NB4 (cell line): ENCODE measurements at places on chromosomes 1 and 21.

DNA sequence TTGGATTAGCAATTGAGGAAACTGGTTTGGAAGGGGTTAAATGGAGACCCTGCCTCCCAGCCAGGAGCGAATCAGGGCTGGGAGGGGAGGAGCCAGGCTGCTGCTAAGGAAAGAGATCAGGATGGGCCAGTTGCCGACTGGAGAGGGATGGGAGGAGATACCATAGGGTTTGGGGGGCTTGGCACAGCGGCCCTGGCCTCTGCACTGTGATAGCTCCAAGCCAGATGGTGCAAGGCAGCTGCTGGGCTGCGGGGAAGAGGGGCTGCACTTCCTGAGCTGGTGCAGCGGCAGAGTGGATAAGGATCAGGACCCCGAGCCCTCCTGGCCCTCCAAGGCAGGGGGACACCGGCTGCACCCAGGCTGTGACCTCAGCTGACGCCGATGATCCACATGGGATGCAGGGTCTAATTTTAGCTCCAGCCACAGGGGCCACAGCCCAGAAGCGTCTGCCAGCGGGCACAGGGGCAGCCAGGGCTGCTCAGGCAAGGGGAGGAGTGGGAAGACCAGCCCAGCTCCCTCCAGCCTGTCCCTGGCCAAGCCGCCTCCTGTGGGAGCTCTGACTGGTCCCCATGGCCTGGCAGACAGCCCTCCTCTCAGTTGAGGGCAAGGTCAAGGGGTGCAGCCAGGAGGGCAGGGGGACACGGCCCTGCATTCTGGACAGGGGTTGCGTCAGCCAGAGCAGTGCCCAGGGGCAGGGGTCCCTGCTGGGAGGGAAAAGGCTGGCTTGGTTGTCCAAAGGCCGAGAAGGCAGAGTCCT lies at the start of gene EXTL1:
Gene EXTL1, plus strand, starts transcription at position 129 of the 757 bp plus-strand sequence. CDS start 872 bp downstream, outside the sequence.
- DNase-seq = peak; percentile 44

DNA sequence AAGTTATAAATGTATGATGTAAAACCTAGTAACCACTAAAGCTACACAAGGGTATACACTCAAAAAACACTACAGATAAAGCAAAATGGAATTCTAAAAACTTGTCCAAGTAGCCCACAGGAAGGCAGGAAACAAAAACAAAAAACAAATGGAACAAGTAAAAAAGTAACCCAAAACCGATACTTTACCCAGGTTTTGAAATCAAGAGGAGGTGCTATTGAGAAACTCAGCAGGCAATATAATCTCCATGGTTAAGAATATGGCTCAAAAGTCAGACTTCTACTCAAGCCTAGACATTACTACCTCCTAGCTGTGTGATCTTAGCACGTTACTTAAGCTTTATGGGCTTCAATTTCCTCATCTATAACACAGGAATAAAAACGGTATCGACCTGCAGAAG lies 13.3 kb downstream of the RBBP5 start:
- no peak for DNase-seq

DNA sequence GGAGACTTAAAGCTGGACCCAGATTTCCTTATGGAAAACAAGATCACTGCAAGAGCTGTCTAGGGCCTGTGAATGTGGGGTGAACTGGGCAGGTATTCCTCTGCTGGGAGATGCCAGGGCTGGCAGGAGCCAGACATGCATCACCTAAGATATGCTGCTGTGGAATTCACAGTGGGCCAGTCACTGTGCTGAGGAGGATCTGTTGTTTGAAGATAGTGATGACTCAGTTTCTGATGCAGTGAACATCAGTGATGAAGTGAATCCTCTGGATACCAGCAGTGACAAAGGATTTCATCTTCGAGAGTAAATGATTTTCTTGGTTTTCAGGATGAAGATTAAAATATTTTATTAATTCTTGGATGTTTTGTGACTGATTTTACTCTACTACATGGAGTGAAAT lies 29.9 kb upstream of the CAMSAP2 start:
- DNase-seq = no peak

DNA sequence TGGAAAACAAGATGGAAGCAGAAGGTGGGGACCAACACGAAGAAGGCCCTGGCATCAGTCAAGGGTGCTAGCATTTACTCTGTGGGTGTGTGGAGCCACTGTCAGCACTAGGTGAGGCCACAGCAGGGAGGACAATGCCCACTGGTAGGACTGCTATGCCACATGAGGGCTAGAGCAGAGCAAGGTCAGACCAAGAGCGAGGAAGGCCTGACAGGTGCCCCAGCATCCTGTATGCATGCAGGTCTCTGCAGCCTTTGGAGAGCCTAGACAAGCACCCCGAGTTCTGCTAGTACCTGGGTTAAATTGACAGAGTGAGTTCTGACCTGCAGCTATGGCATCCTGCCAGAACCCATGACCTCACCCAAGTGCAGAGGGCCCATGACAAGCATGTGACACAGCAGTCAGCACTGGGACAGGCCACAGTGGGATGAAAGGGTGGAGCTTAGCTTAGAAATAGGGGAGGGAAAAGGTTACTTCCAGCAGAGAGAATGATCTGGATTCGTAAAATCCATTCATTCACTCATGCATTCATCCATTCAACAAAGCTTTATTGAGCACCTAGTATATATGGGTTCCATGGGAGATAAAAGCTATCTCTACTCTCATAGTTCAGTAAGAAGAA lies 9.0 kb upstream of the CSF1 start:
- DNase-seq = no peak

DNA sequence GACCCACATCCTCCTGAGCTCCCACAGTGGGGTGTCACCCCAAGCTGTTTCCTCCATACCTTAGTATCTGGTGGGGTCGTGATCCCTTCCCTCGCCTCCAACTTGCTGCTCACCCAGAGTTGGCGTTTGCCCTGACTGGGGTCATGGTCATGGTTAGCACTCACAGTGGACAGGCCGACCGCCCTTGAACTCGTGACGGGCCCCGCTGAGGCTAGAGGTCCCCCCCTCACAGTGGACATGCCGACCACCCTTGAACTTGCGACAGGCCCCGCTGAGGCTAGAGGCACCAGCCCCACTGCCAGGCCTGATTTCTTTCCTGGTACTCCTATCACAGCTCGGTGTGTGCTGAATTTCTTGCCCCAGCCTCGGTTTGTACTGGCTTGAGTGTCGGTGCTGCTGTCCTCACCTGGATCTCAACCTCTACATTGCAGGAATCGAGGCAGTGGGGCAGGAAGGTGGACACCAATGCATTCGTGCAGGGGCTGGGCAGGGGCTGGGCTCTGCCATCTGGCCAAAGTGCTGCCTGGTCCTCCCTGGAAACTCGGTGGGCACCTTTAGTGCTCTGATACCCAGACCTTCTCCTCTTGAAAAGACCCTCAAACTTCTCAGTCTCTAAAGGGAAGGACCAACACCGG lies 37.5 kb upstream of the AJAP1 start:
- no peak for DNase-seq

GRCh38 chr1:28428990-28429520 lies 59.5 kb downstream of the PHACTR4 start:
- DNase-seq = no peak

- peak; percentile 27 for DNase-seq
Measured at GRCh38 chr21:14318578-14318977, 64.4 kb downstream of the HSPA13 start.

DNA sequence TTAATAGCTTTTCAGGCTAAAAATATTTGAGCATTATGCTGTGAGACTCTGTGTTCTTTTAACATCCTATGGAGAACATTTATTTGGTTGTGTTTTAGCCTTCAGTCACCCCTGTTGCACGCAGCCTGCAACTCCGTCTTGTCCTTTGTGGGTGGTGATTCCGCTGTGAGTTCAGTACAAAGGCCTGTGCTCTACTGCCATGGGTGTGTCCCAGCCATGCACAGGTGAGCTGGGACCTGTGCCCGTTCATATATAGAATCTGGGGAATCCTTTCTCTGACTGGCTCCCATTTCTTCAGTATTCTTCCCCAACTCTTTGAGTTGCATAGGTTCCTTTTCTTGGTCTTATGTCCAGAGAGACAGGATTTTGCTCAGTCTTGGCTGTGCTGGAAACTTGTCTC lies 61.4 kb downstream of the ACTL8 start:
- no peak for DNase-seq

DNA sequence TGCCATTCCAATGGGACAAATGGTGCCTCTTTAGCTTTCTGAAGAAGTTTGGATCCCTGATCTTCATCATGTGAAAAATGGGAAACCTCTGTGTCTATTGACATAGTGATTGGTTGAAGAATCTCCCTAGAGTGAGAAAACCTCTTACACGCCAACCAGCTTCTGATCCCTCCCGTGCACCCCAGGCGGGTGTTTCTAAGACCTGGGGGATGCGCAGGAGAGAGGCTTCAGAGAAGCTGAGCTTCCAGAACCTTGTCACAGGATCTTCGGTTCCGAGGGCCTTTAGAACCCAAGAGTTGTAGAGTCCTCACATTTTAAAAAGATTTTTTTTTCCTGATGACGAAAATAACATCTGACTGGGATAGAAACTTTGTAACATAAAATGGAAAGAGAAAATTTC lies 11.3 kb downstream of the PODN start:
- DNase-seq = no peak

DNA sequence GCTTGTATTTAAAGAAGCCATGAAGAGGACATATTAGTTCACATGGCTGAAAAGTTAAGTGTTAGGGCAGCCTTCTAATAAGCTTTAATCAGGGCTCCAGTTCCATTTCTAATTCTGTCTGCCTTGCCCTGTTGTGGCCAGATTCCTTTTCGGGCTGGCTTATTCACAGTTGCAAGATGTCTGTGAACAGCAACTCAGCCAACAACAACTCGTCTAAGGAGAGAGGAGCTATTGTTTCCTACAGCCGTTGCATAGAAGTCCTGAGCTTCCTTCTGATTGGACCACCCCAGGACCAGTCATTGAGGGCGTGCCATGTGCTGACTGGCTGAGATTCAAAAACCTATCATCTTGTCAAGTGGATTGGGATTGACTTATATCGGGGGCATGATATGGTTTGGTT lies 18.6 kb upstream of the COQ8A start:
- DNase-seq = no peak

GRCh38 chr1:77413541-77414335 lies 131.9 kb downstream of the AK5 start:
- DNase-seq = peak; percentile 95

DNA sequence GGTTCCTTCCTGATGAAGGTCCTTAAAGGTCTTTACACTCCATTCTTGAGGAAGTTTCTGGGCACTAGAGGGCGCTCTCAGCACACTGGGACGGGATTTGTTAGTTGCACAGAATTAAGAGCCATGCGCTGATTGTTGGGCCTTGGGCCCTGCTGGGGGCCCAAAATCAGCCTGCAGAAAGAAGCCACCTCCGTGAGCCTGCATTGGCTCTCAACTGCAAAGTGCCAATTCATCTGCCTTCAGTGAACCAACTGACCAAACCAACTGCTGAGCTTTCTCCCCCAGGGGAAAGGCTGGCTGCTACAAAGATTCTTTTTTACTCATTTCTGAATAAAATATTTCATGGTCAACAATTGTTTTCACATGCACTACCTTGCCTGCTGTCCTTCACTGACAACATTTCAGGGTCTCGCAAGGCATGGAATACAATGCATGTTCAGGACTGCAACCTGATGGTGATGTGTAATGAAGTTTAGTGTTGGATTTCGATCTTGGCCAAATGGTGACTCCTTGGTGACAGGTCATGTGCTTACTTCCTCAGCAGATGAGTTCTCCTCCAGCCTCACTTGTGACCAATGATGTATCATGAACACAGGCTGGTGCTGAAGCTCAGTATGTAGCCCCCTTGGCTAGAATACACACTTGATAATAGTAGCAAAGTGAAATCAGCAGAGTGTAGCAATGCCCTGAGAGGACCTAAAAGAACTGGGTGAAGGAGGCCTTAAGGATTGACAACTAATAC lies 45.7 kb upstream of the PRDX6 start:
- peak; percentile 86 for DNase-seq

DNA sequence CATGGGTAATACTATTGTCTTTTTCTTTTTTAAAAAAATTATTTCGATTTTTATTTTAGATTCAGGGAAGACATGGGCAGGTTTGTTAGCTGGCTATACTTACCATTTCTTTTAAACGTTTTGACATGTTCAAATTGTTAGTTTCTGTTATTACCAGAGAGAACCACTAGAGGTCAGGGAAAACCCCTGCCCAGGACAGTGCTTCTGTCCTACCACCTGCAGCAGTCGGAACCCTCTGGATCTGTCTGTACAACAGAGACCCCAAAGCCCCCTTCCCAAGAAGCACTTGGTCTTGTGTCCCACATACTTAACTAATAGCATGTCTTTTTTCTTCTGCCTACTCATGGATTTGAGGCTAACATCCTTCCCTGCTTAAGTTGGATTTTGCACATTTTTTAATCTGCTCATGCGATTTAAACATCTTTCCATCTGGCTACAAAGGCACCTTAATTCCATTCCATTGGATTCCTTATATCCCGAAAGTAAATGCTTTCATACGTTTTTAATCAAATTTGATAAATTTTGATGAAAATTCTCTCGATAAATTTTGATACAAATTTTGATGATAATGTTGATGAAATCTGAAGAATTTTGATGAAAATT lies 10.0 kb upstream of the C1orf115 start:
- DNase-seq = peak; percentile 48

DNA sequence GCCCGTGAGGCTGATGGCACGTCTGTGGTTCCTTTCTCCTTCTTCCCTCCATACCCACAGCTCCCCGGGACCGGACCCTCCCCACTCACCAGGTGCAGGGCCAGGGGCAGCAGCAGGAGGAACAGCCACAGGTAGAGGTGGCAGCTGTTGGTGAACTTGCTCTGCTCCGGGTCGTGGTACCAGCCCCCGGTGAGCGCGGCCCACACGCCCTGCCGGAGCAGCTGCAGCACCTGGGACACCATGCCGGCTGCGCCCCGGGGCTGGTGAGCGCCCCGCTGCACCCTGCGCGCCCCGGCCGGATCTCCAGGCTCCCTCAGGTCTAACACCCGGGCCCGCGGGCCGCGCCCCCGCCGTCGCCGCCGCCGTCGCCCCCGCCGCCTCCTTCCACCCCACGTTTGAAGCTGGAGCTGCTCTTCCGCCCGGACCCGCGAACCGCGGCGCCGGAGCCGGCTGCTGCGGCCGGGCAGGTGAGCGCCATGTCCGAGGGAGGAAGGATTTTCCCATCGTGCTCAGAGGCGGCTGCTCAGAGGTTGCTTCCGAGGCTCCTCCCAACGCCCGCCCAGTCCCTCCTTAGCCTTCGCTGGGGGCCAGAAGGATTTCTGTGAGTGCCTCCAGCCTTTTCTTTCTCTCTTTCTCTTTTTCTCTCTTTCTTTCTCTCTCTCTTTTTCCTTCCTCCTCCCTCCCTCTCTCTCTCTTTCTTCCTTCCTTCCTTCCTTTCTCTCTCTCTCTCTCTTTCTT lies at the start of gene PCNX2:
Gene PCNX2, minus strand, starts transcription at position 489 of the 738 bp plus-strand sequence. Its CDS starts 247 bp downstream, at position 242.
- peak; percentile 51 for DNase-seq

DNA sequence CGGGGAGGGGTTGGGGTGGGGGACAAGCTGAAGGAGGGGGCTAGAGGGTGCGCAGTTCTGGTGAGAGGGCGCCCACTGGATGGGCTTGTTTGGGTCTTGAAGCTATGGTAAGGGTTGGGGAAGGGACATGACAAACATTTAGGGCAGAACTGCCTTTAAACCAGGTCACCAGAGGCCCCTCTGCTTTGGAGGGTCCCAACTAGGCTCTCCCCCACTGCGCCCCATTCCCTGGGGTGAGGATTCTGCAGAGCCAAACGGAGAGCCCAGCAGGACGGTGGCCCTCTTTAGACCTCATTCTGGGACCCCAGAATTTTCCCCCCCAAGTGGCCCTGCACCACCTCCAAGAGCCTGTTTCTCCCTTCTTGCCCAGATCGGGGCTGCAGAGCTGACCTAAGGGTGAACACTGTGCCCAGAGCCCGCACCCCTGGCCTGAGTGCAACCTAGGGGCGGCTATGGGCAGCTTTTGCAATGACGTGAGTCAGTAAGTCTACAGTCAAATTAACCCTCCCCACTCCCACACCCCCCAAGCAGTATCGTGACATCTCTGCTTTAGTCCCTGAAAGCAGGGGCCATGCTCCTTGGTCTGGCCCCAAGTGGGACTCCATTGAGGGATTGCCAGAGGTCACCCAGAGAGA lies 593.8 kb downstream of the MATN1 start:
- DNase-seq = no peak

GRCh38 chr21:45041351-45041805 lies 33.0 kb upstream of the ADARB1 start:
- peak; percentile 84 for DNase-seq
